ENCODE measurements at places on chromosomes 2 and 18.
A peak's percentile ranks its signal among the peaks of the same experiment; 100 is the strongest.

DNA sequence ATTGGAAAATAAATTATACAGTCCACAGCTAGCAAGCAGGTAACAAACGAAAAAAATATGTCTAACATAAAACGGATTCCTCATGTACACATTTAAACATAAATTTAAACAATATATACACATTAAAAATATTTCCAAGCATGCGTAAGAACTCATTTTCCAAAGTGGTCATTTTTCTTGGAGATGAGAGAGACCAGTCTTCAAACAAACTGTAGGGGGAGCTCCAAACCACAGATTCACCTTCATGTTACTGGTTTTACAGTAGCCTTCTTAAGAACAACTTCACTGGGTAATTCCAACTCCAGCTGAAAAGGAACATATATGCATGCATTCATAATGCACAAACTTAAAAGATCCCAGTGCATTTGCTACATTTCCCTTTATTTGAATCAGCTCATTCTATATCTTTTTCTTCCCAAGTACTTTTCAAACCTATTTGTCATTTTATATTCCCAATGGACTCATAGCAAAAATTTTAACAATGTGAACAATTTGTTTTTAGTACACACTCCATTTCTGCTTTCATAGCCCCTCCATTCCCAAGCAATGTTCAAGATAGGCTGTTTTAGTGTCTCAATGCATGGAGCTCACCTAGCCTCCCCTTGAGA lies 4.7 kb upstream of the STAMBP start:
- DNase-seq = peak; percentile 74

DNA sequence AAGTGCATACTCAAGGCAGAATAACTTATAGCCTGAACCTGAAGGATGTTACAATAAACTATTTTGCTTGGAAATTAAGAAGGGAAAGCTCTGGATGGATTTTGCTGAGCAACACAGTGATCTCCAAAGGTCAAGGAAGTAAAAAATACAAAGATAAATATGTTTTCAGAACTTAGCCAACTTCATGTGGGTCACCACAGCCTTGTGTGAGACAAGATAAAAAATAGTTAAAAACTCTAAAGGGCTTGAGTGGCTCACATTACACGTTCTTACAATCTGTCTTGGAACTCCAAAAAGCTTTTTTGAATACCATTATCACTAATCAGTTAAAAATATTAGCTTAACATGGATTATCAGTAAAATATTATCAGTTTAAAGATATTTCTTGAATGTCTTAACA lies 28.9 kb upstream of the MTX2 start:
- no peak for DNase-seq

DNA sequence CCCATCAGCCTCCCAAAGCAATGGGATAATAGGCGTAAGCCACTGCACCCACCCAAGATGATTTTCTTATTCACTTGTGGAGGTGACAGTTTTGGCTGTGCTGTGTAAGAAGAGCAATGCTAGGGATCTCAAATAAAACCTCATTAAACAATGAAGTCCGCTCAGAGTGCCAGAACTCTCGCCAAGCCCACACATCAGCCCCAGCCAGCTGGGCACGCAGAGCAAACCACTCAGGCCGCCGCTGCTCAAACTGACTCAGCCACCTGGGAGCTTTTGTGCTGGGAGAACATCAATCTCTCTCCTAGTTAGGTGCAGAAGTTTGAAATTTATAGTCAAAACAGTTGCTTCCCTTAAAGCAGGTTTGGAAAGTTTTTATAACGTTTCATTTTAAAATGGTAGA lies 47.6 kb downstream of the RNF152 start:
- DNase-seq = no peak

GRCh38 chr2:6024784-6025183 lies 332.6 kb downstream of the SOX11 start:
- DNase-seq = no peak

GRCh38 chr2:156704132-156704531 lies 268.0 kb downstream of the GPD2 start:
- no peak for DNase-seq

GRCh38 chr2:100852999-100853908 lies 33.3 kb downstream of the NPAS2 start:
- no peak for DNase-seq

GRCh38 chr2:37875403-37875906 lies 49.6 kb upstream of the RMDN2 start:
- no peak for DNase-seq

DNA sequence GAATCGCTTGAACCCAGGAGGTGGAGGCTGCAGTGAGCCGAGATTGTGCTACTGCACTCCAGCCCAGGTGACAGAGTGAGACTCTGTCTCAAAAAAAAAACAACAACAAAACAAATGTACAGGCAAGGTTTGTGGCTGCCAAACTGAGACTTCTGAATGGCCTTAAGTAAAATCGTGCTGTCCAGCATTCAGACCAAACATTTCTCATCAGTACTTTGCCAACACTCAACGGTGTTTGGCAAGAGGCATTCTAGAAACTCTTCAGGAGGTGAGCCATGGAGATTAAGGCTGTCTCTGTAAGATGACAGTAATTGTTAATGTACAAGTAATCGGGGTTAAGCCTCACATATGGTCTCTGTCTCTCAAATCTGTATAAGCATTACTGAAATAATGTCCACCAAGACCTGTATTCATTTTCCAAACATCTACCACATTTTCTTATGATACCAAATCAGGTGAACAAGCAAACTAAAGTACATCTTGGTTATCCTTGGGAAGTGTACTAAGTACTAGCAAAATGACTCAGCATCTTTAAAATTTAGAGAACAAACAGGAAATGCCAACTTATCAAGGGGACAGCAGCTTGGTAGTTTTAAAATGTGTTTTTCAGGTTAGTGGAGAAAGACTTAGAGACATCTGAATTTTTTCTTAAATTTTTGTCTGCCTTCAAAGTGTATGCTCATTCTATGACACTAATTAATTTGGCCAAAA lies 29.3 kb downstream of the SERPINE2 start:
- DNase-seq = no peak

DNA sequence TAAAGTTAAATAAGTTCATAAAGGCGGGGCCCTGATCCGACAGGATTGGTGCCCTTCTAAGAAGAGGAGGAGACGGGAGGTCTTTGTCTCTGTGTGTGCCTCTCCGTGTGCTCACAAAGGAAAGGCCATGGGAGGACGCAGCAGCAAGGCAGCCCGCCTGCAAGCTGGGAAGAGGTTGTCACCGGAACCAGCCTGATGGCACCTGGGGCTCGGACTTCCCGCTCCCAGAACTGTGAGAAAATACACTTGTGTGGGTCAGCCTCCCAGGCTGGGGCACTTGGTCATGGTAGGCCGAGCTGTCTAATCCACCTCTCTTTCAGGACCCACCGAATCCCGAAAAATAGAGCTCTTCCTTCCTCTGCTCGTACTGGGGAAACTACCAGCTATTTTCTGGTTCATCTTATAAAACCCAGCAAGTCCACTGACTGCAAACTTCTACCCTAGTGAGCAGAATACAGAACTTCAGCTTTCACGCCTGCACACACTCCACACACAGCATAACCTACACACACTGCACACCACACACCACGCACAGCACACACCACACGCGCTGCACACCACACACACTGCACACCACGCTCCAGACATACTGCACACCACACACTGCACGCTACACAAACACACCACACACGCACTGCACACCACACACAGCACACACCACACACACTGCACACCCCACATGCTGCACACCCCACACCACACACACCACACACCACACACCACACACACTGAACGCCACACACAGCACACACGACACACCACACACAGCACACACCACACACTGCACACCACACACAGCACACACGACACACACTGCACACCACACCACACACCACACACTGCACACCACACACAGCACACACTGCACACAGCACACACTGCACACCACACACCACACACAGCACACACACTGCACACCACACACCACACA lies 58.1 kb downstream of the ASB1 start:
- no peak for DNase-seq

GRCh38 chr2:111188681-111189080 lies 68.0 kb downstream of the BCL2L11 start:
- DNase-seq = no peak

GRCh38 chr2:23526114-23526513 lies 141.1 kb downstream of the KLHL29 start:
- DNase-seq = no peak

- DNase-seq = no peak
These were observed 35.2 kb downstream of the UNC50 start for GRCh38 chr2:98643496-98644100.

- DNase-seq = no peak
These were observed 67.1 kb upstream of the DSEL start for GRCh38 chr18:67583621-67584020.

DNA sequence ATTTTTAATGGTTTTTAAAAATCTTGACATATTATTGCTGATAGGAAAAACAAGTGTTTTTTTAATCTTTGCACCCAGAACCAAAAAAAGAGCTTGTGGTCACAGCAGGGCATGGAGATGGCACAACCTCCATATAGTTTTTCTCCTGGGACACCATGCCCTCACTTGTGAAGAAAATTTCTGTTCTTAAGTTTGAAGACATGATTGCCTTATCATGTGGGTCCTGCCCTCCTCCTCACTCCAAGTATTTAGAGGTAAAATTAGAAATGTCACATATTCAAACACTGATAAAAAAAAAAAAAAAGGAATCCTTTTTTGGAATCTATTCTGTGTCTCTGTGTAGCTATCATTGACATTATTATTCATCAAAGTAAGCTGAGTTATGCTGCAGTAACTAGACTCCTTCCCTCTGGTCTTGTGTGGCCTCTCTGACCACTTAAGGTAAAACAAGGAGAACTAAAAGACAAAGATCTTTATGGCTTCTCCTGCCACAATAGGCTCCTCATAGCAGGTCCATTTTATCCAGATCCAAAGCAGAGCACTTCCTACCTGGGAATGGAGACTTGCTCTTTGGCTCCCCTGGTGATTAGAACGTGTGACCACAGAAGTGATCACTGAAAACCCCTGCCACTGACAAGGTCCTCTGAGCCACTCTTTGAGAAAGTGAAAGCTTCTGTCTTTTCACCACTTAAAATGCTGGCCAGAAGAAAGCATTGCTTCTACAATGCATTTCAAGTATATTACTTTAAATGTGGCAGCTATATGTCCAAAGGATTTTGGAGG lies 19.8 kb downstream of the ADD2 start:
- no peak for DNase-seq

DNA sequence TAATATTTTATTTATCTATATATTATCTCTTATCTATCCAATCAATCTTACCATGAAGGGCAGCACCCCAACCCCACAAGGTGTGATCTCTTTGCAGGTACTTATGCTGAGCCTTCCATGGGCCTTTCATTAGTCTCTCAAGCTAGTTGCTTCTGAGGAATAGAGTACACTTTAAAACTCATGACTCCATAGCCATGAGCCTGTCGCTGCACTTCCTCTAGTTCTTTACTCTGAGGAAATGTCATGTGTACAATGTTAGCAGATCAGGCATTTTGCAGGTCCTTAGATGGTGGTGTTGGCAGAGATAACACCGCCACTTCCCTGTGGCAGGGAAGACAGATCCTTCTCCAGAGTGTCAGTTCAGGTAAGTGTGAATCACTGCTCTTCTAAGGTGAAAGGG lies 29.5 kb upstream of the STAT4 start:
- DNase-seq = no peak

- no peak for DNase-seq
These were observed 156.6 kb upstream of the LHCGR start for GRCh38 chr2:48912110-48912509.

DNA sequence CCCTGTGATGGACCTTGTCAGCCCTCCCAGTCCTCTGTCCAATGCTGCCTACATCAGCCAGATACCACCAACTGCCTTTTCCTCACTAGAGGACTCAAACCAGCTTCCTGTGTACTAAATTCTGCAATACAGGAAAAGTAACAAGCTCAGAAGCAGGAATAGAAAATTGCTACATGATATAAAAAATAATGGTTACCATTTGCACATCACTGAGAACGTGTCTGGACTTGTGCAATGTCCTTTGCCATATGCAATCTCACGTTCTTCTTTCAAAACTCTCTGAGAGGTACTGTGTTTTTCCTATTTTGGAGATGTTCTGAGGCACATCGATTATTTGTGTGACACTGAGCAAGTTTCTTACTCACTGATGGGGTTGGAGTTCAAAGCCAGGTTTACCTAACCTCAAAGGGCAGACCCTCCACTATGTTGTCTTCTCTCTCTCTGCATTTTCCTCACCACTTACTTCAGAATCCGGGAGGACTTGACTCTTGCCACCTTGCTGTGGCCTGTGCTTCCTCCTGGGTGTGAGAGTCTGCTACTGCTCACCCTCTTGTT lies 12.1 kb downstream of the UPP2 start:
- no peak for DNase-seq

GRCh38 chr18:27772081-27772480 lies 404.8 kb downstream of the CDH2 start:
- DNase-seq = no peak

DNA sequence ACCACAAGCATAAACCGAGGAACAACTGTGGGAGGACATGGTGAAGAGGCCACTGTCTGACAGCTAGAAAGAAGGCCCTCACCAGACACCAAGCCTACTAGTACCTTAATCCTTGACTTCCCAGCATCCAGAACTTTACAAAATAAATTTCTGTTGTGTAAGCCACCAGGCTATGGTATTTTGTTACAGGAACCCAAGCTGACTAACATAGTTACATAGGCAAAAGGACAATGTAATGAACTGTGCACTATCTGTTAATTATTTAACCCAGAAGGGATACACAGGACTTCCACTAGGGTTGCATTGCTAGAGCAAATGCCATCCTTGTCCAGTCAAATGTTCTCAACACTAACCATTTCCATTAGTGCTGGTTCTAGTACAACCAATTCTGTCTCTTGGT lies 47.7 kb upstream of the DOK6 start:
- no peak for DNase-seq

DNA sequence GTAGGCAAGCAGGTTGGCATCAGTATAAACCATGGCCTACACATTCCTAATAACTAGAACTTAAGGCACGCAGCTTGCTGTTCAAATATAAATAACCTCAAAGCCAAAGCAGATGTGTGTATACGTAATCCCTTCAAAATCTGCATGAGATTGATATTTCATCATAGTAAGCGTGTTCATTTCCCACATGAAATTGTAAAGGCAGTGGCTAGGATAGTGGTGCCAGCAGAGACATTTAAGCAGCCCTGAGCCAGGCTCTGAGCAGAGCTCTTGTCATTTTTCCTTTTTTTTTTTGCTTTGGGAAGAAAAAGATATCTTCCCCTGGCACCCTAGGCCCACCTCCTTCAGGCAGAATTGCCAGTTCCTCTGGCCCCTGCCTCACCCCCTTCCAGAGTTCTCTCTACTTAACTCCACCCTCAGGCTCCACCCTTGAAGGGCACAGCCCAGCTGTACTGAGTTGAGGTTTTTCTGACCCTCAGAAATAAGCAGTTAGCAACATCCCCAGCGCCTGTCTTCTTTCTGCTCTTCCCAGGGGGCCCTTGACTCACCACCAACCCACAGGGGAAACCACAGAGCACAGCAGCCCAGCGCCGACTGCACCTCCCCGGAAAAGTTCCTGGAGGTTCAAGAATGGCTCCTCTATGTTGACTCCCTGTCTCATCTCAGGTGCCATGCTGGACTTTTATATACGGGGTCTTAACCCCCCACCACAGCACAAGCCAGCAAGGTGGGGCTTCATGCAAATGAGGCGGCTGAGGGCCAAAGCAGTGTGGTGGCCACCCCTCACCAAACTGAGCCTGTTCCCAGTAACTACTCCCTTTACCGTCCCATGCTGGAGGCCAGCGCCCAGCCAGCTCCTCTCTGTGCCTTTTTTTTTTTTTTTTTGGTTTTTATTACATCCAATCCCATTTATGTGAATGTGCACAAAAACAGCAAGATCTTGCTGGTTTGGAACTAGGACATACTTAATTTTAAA lies 84.7 kb downstream of the EHD3 start:
- no peak for DNase-seq

GRCh38 chr2:20599861-20600461 lies 50.9 kb downstream of the HS1BP3 start:
- no peak for DNase-seq

All from SW 1271 (cell line).